Fibroblast of pulmonary artery (primary cell): ENCODE measurements at places on chromosomes 5 and 9.
A peak's percentile ranks its signal among the peaks of the same experiment; 100 is the strongest.

- no peak for DNase-seq
Measured at GRCh38 chr9:91852801-91853347, 97.2 kb downstream of the ROR2 start.

DNA sequence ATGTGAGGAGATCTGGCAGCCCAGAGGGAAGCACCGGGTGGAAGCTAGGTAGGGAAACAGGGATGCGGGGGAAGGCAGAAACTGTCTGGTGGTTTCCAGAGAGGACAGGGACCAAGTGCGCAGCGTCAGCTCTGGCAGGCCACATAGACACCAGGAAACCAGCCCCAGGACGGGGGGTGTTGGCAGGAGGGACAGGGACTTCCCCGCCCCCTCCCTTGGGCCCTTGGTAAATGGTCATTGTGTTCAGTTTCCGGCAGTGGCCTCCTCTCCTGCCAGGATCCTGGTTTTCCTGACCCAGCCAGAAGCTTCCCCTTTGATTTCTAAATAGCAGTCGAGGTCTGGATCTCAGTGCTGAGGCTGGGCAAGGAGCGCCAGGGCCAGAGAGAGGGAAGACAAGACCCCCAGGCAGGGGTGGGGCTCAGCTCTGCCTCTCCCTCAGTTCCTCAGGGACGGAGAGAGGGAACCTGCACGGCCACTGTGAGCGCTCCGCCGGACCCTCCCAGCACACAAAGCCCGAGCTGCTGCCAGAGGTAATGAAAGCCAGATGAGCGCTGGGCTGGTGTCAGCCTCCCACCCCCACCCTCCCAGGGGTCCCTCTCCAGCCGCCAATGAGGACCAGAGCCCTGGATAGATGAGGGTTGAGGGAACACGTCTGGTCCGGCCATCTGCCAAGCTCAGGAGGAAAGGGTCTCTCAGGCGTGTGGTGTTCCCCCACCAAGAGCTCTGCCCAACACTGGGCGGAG lies 1.8 kb downstream of the RALGDS start:
- no peak for DNase-seq

DNA sequence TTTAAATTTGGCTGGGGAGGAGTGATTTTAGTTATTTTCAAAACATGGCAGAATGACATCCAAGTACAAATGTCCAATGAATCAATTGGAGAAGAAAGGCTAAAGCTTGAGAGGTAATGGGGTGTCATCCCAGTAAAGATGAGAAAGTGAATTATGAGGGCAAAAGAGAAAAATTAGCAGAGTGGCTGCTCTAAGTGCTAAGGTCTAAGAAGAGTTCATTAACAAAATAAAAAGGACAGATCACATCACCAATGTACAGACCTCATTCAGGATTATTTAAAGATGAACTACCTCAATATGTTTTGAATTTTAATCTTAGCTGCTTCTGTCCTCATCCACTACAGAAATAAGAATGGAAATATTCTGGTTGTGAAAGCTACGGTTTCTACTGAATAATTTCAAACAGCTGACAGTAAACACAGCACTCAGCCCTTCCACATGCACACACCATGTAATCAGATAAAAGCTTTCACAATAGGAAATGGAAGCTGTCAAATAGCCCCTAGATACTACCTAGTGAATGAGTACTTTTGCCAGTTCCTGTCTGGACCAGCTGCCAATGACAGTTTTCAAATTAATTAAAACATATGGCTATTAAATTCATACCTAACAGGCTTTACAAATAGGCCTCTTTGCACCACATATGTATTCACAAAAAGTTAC lies 171.5 kb downstream of the SSBP2 start:
- peak; percentile 68 for DNase-seq

- DNase-seq, result no peak
Measured at GRCh38 chr5:28729067-28729466, 1690.7 kb upstream of the CDH9 start.

DNA sequence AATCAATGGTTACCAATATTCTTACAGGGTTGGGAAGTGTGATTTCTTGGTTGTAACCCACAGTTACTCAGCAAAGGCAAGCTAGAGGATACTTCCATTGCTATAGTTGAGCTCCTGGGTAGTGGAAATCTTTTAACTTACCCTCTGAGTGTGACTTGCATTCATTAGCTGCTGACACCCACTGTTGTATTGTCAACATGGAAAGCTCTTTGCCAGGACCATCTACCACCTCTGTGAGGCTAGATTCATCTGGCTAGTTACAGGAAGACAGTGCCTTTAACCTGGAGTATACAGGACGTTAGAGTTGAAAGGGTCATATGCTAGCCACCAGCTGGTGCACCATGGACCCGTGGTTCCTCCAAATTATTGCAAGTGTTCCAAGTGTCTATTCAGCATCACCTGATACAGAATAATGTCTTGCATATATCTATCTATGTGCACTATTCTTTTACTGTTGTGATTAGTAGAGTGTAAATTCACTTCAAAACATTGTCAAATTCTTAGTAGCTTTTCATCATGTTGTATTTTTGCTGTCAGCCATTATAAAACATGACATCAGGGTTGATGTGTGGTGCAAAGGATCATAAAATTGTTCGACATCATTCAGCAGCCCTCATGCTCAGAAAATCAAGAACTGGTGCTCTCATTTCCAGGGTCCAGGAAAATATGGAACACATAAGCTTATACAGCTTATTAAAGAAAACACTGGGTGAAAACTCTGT lies 239.0 kb downstream of the PJA2 start:
- no peak for DNase-seq

DNA sequence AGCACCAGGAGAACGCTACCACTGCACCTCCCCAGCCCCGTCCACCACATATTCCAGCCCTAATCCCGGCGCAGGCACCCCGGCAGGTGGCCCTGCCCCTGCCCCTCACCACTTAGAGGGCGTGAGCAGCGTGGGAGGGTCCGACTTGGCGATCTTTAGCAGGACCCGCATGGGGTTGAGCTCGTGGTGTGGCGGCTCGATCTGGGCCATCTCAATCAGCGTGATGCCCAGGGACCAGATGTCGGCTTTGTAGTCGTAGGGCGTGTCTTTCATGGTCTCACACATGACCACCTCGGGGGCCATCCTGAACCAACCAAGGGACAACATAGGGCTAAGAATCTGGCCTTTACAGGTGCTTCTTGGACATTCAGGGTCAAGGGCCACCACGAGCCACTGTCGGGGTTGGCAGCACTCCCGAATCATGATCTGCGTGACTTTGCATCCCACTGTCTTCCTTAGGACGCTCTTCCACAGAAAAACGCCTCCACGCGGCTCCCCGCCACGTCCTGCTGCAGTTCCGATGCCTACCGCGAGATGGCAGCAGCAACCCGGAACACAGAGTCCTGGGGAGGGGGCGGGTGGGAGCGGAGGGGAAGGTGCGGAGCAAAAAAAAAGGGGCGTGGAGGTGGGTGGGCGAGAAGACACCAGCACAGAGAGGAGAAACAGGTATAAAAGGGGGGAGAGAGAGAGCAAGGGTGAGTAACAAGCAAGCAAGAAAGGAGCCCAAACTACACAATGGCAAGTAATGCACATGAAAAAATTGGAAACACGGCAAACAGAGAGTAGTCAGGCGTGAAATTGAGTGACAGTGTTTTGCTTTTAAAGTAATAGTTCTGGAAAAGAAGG lies 81.3 kb downstream of the STK10 start:
- DNase-seq, result peak; percentile 33

- no peak for DNase-seq
Measured at GRCh38 chr5:4949108-4949507, 191.0 kb upstream of the ADAMTS16 start.

DNA sequence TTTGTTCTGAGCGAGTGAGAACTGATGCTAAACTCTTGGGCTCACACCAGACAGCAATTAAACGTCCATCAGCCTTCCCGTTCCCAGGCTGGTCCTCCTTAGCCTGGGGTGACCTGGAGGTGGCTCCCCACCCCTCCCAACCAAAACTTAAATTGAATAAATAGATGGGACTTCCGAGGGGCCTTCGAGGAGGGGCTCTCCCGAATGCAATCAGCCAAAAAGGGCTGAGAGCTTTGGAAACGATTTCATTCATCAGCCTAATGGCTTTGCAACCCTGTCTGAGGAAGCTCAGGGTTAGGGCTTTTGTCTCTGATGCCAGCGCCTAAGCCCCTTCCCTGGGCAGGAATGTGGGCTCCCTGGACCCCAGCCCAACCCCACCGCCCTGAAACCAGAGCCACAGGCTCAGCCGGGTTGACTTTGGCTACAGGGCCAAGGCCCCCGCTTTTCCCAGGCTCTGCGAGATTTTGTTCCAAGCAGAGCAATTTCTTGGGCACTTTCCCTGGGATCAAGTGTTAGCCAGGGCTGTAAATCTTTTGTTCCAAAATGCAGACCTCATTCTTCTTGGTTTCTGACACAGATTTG lies 29.2 kb downstream of the LHX3 start:
- DNase-seq, result no peak

GRCh38 chr5:179792612-179793467 lies 946 bp upstream of the LTC4S start:
- no peak for DNase-seq

DNA sequence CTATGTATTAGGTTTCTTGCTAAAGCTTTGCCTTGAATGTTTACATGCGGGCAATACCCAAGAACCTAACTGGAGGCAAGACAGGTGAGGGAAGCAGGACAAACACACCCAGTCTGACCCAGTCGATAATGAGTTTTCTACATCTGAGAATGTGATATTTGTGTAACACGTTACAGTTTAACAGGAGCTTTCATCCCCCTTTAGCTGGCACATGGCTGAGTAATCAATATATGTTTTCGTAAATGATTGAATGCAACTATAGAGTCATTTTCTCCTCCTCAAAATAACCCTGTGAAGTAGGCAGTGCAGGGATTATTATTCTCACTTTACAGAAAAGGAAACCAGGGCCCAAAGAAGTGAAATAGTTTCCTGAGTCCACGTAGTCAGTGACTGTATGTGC lies 84.7 kb upstream of the HTR4 start:
- no peak for DNase-seq

DNA sequence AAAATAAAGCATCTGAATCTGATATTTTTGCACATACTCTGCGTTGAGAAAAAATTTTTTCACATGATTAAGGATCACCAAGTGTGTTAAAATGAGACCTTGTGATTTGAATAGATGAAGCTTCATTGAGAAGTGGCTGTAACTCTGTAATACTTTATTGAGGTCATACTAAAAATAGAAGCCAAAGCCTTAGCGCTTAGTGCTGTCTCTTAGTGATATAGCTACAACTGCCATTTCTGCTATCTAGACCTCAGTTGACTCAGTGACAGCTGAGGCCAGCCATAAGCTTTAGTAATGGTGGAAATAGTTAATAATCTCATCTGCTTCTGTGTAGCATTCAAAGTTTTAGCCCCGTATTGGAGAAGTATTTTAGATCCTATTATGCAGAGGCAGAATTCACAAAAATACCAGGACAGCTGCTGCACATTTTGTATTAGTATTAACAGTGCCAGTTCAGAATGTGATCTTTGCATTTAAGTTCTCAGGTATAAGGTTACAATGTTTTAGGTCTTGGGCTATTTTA lies 107.4 kb upstream of the SGCD start:
- no peak for DNase-seq

DNA sequence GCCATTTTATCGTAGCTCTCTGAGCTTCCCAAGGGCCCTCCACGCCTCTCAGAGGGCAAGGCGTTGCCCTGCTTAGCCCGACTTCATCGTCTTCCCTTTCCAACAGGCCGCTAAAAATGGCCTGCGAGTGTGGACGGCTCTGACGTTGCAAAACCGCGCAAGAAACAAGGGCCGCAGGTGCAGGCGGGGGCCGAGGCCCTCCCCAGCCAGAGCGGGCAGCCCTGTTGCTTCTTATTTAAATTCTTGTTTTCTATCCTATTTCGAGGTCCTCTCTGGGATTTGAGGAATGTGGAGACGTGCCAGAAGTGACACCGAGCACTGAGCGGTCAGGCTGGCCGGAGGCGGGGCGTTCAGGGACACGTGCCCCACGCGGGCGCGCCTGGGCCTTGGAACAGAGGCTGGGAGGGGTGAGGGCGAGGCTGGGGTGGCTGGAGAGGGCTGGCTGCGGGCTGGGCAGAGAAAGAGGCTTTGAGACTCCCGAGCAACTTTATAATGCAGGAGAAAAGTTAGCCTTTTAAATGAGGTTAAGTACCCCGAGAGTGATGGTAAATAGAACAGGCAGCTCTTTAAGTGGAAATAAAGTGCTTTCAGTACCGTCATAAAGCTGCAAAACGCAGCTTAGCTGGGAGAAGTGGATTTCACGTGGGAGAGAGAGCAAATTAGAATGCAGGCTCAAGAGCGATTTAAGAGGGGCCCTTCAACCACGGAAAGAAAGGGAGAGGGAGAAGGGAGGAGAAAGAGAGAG lies 243.6 kb downstream of the AUH start:
- peak; percentile 72 for DNase-seq

GRCh38 chr5:97455996-97456395 lies 272.9 kb upstream of the RIOK2 start:
- DNase-seq, result no peak

GRCh38 chr9:81558091-81558830 lies 131.1 kb downstream of the TLE1 start:
- DNase-seq, result peak; percentile 84

DNA sequence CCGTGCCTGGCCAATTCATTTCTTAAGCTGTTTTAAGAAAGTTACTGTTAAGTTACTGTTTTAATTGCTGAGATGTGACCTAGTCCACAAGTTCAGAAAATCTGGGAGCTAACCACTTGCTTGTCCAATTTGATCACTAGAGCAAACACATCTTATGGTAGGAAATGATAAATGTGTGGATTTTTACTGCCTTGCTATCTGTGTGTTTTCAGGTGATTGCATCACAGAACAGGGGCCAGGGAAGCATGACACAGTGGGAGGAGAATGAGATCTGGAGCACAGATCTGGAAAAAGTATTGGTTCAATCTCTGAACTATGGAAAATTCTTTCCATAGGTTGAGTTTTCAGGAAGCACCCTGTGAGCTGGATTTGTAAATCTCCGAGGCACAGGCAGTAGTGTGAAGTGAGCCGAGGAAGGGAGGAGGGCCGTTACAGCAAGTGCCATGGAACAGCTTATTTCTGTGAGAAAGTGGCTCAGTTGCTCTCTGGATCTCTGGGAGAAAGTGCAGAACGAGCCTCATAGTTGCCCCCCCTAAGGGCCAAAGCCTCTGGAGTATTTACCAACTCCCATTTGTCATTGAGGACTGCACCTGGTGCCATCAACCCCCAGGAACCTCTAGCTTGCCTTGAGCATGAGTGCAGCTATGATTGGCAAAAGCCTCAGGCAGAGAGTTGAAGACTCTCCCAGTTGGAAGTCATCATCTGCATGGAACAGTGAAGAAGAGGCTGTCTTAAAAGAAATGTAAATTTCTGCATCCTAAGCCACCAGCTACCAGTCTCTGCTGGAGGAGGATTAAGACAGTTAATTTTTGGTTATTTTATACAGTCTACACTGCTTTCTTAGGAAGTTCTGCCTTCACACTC lies 161.8 kb upstream of the CLINT1 start:
- no peak for DNase-seq
